OCI-LY7 (cell line): ENCODE measurements at places on chromosomes 12 and 14.

DNA sequence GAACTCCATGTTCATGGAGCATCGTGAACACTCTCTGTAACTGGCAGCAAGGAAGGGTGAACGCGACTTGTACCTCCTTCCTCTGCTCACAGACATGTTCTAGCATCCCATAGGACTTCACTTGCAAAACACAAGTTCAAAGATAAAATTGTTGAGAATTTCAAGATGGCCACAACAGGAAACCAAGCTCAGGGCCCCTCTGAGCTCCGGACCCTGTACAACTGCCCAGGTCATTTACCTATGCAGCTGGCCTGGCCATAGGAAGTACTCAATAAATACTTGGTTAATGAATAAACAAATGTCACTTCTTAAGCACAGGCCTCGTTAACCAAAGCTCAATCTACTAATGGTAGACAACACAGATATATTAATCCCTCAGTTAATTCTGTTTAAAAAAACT is 11.7 kb upstream of the PPP4R4 start:
- DNase-seq: no peak

- DNase-seq: peak; percentile 77
These were observed 24.3 kb upstream of the RCOR1 start for GRCh38 chr14:102568115-102568614.

DNA sequence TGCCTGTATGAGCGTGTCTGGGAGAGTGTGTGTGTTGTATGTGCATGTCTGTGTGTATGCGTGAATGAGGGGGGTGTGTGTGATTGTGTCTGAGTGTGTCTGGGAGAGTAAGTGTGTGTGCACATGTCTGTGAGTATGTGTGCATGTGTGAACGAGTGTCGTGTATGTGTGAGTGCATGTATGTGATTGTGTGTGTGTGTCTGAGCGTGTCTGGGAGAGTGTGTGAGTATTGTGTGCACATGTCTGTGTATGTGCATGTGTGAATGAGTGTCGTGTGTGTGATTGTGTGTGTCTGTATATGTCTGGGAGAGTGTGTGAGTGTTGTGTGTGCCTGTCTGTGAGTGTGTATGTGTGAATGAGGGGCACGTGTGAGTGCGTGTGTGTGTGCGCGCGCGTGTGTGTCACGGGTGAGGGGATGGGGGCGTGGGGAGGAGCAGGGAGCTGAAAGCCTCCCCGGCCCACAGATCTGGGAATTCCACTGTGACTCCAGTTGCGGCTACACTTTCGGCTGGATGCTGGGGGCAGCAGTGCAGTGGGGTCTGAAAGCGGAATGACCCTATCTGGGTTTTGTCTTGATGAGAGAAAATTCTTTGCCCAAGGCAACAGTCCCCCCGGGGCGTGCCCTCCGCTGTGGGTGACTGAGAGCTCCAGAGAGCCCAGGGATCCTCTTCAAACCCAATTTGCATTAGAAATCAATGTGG is 138.1 kb upstream of the MED13L start:
- DNase-seq: no peak

DNA sequence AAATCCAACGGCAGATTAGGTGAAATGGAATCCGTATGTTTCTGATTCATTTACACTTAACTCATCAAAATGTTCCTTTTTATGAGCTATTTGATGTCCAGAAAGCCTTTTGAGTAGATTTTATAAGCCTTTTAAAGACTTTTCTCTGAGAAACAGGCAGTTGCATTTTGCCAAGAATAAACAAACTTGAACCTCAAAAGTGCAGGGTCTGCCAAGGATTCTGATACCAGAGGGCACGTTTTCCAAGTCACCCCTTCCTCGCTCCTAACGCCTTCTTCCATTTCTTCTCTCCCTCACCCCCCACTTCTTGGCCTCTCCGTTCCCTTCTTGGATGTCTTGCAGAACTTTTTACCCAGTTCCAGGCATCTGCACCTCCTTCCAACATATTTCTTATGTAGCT is 200.6 kb upstream of the TBX3 start:
- DNase-seq: no peak

DNA sequence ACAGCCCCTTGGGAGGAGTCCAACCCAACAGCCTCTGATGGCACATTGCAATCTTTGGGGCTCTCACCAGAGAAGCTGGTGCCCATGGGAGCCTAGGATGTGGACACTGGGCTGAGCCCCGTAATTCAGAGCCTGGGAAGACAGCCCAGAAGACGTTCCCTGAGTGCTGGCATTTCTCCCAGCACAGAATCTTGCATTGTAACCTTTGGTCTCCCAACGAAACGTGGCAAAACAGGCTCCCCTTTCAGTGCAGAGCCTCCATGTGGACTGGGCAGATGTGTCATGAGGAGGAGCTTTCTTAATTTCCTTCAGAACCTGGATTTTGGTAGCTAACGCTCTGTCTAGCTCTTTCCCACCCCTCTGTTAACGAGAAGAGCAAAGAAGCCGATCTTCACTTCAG is 26.3 kb downstream of the BATF start:
- DNase-seq: no peak

GRCh38 chr14:75223664-75224154 is 47.3 kb upstream of the TMED10 start:
- peak; percentile 79 for DNase-seq

GRCh38 chr14:54572316-54572715 is 5.4 kb downstream of the SAMD4A start:
- peak; percentile 36 for DNase-seq

GRCh38 chr12:123916729-123917128 is 55.9 kb downstream of the CCDC92 start:
- DNase-seq: no peak

GRCh38 chr12:93363841-93364297 is 13.9 kb upstream of the NUDT4 start:
- DNase-seq: no peak

GRCh38 chr14:101119830-101120571 is 216.5 kb upstream of the RTL1 start:
- DNase-seq: no peak

DNA sequence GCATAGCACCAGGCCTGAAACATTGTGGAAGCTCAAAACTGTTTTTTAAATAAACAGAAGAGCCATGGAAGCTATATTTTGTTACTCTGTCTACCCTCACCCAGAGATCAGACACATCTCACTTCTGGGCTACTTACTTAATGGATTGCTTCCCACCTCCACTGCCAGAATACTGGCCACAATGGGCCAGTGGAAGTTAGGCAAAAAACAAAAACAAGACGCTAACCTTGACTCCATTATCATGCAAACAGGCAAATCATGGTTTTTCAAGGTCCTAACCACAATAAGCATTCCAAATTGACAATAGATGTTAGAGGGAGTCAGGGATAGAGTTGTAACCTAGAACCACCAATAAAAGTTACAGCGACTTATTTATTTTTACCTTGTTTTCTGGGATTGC is 52.7 kb upstream of the PTCSC3 start:
- no peak for DNase-seq

GRCh38 chr14:100893228-100893601 is 10.3 kb downstream of the RTL1 start:
- DNase-seq: no peak

DNA sequence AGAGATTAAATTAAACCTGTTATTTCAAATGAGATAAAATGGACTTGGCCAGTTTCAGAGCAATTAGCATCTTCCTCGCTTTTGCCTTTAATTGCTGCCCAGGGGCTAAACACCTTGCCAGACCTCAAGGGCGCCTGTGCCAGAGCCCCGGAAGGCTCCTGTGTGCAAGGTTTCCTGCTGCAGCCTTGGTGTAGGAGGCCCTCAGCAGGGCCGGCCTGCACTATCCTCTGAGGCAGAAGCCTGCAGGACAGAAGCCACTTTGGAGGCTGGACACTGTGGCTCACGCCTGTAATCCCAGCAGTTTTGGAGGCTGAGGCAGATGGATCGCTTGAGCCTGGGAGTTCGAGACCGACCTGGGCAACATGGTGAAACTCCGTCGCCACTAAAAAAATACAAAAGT is 150.4 kb downstream of the CALM1 start:
- no peak for DNase-seq

GRCh38 chr14:104196461-104197140 is 58.2 kb downstream of the KIF26A start:
- peak; percentile 34 for DNase-seq

DNA sequence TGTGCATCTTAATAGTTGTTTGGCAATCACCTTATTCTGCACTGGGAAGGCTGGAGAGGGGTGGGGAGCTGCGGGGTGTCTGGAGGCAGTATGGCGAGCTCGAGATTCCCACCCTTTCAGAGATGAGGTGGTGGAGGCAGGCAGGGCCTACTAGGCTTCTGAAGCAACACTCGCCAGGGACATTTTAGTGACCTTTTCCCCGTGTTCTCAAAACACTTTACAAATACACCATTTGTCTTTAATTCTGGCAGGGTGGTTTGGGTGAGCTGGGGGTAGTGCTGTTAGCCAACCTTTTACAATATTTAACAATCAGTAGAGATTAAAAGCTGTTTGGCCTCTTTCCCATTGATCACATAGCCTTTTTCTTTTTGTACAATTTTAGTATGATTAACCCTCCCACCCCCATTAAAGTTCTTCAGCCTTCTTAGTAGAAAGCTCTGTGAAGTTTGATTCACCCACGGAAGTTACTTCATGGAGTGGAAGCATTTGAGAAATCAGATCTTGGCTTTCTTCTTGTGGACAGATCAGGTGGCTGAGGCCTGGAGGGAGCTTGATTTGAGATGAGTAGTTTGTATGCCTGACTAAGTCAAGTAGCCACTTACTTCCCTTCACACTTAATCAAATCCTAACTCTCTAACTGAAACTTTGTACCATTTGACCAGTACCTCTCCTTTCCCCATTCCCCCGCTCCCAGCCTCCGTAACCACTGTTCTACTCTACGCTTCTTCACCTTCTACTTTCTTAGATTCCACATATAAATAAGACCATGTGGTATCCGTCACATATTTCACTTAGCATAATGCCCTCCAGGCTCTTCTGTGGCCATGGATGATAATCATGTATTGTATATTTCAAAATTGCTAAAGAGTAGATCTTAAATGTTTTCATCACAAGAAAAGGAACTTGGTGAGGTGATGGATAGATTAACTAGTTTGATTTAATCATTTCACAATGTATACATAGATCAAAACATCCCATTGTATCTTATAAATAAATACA is 41.0 kb downstream of the TRAF3 start:
- no peak for DNase-seq

DNA sequence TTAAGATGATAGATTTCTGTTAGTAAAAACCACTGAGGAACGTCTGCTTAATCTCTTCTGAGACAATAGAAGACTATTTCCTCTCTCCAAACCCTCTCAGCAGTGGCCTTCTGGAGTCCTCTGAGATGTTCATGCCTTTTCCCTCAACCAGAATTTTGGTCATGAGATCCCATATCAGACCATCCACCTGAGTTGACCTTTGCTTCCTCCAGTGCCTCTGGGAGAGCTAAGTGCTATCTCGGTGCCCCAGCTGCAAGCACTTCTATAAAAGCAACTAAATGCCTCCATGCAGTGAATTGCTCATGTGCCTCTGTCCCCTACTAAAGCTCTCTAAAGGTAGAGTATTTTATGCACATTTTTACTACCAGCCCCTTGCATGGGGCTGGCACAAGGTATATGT is 172.8 kb upstream of the BCL2L14 start:
- DNase-seq: peak; percentile 22

DNA sequence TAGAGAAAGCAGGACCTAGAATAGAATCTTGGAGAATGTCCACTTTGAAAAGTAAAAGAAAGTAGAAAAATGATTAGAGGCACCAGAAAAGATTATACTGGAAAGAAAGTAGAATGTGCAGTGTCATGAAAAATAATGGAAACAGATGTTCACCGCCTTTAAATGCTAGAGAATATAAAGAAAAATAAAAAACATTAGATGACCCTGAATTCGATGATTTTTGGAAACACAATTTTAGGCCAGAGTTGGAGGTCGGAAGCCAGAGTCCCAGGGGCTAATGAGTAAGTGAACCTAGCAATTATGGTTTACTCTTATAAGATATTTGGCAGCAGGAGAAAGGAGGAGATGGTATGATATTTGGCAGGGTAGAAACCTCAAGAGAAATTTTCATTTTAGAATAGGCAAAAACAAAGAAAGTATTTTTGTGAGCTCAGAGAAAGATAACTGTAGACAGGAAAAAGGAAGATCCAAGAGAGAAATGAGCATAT is 37.7 kb downstream of the GYS2 start:
- DNase-seq: no peak

DNA sequence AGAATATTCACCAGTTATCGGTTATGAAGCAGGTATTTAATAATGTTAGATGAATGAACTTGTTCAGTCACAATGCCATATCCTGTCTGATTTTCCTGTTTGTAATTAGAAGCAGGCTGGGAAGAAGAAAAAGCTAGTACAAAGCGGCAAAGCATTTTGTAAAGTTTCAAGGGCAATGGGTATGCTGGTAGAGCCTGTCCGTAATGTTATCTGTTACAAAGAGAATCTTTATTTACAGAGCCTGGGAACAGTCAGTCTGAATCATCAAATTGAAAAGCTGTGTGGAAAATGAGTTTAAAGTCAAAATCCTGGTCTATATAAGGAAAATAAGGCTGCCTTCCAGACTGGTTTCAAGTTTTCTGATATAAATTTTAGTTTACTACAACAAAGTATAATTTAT is 40.5 kb downstream of the PARP11 start:
- no peak for DNase-seq

DNA sequence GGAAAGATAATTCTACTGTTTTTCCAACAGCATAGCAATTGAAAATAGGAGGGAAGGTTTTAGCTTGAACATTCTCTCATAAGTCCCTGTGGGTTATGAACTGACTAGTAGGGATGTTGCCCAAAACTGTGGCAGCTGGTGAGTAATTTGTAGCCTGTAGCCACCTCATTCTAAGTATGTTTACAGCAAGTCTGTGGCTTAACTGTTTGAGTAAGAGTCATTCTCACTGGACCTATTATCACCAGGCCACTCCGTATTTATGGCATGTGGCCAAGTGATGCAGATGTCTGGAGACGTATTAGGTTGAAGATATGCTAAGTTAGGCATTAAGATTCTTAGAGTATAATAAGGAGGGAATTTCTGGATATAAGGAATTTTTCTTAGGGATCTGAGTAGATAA is 458.3 kb downstream of the ETNK1 start:
- no peak for DNase-seq

GRCh38 chr14:71728386-71728785 is 203.8 kb upstream of the RGS6 start:
- DNase-seq: no peak

DNA sequence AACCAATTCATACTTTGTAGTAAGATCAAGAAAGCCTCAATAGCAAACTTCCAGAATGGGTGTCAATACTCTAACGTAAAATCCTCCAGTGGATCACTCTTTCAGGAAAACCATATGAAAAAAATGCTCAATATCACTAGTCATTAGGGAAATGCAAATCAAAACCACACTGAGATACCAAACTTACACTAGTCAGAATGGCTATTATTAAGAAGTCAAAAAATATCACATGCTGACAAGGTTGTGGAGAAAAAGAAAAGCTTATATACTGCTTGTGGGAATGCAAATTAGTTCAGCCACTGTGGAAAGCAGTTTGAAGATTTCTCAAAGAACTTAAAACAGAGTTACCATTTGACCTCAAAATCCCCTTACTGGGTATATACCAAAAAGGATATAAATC is 49.5 kb upstream of the ATXN7L3B start:
- DNase-seq: no peak

- peak; percentile 76 for DNase-seq
These were observed 1.5 kb downstream of the CALM1 start for GRCh38 chr14:90398315-90398839.
